ENCODE measurements at places on chromosomes 2 and 18. TPM values are rescaled to one million over a fixed set of nuclear protein-coding genes. Genes with fewer than 3 reads are reported as not detected.

The ZRANB3 gene
- 16.7 TPM for total RNA-seq

The CSRNP3 gene
- total RNA-seq = 2.3 TPM

The STARD6 gene
- not detected for total RNA-seq

The UGT1A10 gene
- not detected for total RNA-seq

The MERTK gene
- total RNA-seq = 4.8 TPM

- H3K36me3 ChIP-seq = peaks cover 44% of the 10 kb centered on the region
- no peak for DNase-seq
- H3K27ac ChIP-seq = no peak overlapping the region
These were observed 465.5 kb downstream of the DCDC2C start for GRCh38 chr2:4168834-4169233.

GRCh38 chr2:225124311-225125017 is 82.2 kb upstream of the DOCK10 start:
- H3K27me3 ChIP-seq = no peaks in the 10 kb centered on the region
- no peaks in the 10 kb centered on the region for H3K36me3 ChIP-seq
- DNase-seq = no peak

GRCh38 chr2:3461801-3462492 is 57.4 kb downstream of the ADI1 start:
- no peaks in the 10 kb centered on the region for H3K4me1 ChIP-seq
- H3K4me3 ChIP-seq = no peak overlapping the region
- H3K36me3 ChIP-seq = peaks cover 19% of the 10 kb centered on the region
- H3K27ac ChIP-seq = no peak overlapping the region
- DNase-seq = no peak

- H3K4me1 ChIP-seq = peaks cover 2% of the 10 kb centered on the region
- H3K4me3 ChIP-seq = no peak overlapping the region
- H3K36me3 ChIP-seq = no peaks in the 10 kb centered on the region
- H3K27ac ChIP-seq = no peak overlapping the region
These were observed 392.9 kb downstream of the TGIF1 start for GRCh38 chr18:3842844-3843243.

DNA sequence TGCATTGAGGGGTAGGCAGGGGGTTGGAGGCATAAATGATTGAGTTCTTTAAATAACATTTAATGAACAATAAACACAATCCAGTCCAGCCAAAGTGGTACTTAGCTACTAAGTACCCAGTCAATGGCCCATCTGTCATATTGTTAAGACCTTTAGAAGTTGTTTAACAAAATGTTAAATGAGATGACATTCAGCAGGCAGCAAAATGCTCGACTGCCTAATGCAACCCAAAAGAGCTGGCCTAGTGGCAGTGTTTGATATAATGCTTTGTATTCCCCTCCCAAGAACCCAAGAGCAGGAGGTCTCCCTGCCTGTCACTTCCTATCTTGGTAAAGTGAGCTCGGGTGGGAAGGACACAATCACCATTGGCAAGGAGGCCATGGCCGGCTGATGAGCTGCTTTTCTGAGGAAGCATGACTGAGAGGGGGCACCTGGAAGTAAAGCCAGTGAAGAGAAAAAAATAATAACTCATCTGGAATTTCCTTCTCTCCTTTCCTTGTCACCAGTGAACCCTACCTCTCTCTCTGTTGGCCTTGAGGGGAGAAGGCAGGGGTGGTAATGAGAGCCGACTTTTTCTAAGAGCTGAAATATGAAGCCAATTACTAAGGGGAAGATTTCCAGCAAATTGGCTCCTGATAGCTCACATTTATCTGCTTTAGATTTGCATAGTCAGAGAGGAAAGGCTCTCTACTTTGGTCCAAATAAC is 140.6 kb downstream of the C1D start:
- H3K27ac ChIP-seq = no peak overlapping the region
- no peak for DNase-seq
- H3K27me3 ChIP-seq = no peaks in the 10 kb centered on the region
- H3K4me3 ChIP-seq = no peak overlapping the region

GRCh38 chr18:37450434-37451132 is 115.0 kb downstream of the CELF4 start:
- no peaks in the 10 kb centered on the region for H3K36me3 ChIP-seq
- H3K27me3 ChIP-seq = no peaks in the 10 kb centered on the region
- H3K4me1 ChIP-seq = peaks cover 5% of the 10 kb centered on the region
- no peak overlapping the region for H3K27ac ChIP-seq
- peak; percentile 78 for DNase-seq

DNA sequence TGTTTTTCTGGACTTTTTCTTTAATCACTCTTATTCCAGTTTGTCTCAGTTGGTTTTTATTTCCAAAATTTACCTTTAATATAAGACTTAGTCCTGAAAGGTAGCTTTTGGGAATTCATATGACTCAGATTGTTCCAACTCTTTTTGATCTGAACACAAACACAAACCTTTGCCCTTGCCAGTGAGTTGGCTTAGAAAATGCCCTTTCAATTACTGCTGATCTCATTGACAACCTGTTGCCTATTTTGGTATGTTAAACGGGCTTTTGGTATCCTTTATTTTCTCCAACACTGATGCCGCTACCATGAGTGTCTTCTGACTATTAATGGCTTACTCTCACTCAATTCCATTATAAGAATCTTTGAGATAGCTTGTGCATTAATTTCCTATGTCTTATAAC is 143.4 kb downstream of the GULP1 start:
- no peak for DNase-seq
- H3K27me3 ChIP-seq = no peaks in the 10 kb centered on the region
- H3K4me1 ChIP-seq = peaks cover 2% of the 10 kb centered on the region
- peaks cover 8% of the 10 kb centered on the region for H3K36me3 ChIP-seq
- no peak overlapping the region for H3K27ac ChIP-seq
- no peak overlapping the region for H3K4me3 ChIP-seq

- H3K27ac ChIP-seq = no peak overlapping the region
- peaks cover 7% of the 10 kb centered on the region for H3K36me3 ChIP-seq
- H3K4me1 ChIP-seq = no peaks in the 10 kb centered on the region
- H3K27me3 ChIP-seq = no peaks in the 10 kb centered on the region
- DNase-seq = no peak
- H3K4me3 ChIP-seq = no peak overlapping the region
These were observed 856.3 kb downstream of the DSC3 start for GRCh38 chr18:30186245-30186644.

DNA sequence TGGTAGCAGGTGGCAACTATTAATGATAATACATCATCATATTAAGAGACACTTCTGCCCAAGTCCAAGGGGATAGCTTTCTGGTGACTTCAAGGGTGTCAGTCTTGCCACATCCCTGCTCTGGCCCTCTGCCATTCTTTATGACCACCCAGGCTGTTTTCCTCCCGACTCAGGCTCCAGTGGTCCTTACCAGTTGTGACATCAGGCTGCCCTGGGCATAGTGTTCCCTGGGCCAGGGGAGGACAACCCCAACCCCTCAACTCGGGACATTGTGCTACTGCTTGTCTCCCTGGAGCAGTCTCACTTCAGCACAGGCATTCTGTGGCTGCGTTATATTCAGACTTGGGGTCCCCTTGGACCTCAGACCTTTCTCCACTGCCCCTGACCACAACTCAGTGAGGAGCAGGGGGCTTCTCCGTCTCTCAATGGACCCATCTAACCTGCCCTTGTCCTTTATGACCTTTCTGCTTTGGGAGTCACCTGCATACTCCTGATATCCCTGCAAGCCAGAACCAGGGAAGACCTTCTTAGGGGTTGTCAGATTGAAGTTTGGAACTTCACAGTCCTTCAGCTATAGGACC is 12.8 kb downstream of the DNAJB2 start:
- H3K4me3 ChIP-seq = no peak overlapping the region
- no peak for DNase-seq
- no peaks in the 10 kb centered on the region for H3K36me3 ChIP-seq
- no peaks in the 10 kb centered on the region for H3K27me3 ChIP-seq
- no peaks in the 10 kb centered on the region for H3K4me1 ChIP-seq

GRCh38 chr2:74188018-74188601 is 9.4 kb upstream of the MOB1A start:
- peak overlapping the region; percentile 4 for H3K27ac ChIP-seq
- DNase-seq = peak; percentile 74
- peaks cover 10% of the 10 kb centered on the region for H3K4me1 ChIP-seq

- no peaks in the 10 kb centered on the region for H3K4me1 ChIP-seq
- H3K36me3 ChIP-seq = no peaks in the 10 kb centered on the region
- no peak for DNase-seq
- no peak overlapping the region for H3K27ac ChIP-seq
- no peaks in the 10 kb centered on the region for H3K27me3 ChIP-seq
These were observed 5.0 kb upstream of the MRPL19 start for GRCh38 chr2:75641587-75641986.

GRCh38 chr2:239245107-239245506 is 155.7 kb downstream of the HDAC4 start:
- H3K27ac ChIP-seq = no peak overlapping the region
- H3K4me1 ChIP-seq = peaks cover 3% of the 10 kb centered on the region
- no peak for DNase-seq
- H3K36me3 ChIP-seq = no peaks in the 10 kb centered on the region
- no peaks in the 10 kb centered on the region for H3K27me3 ChIP-seq

DNA sequence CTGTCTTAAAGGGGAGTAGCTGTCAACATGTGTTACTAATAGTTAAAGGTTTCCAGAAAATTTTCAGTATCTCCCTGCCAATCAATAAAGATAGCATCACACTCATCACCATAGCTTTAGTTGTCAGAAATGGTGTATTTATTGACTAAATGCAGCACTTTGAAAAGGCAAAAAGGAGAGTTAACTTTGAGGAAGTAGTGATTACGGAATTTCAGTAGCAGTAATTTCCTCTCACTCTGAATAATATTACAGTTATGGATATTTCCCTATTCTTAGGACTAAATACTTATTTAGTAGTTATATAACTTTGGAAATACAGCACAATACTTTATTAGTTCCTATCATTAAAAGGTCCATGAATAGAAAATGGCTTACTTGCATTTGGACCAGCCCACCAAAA is 250.5 kb downstream of the CAMKMT start:
- H3K4me3 ChIP-seq = no peak overlapping the region
- no peak for DNase-seq
- H3K36me3 ChIP-seq = peaks cover 5% of the 10 kb centered on the region

- no peak overlapping the region for H3K4me3 ChIP-seq
- H3K36me3 ChIP-seq = no peaks in the 10 kb centered on the region
- no peak overlapping the region for H3K27ac ChIP-seq
- no peak for DNase-seq
- peaks cover 5% of the 10 kb centered on the region for H3K4me1 ChIP-seq
- H3K27me3 ChIP-seq = no peaks in the 10 kb centered on the region
These were observed 38.2 kb downstream of the EFEMP1 start for GRCh38 chr2:55885127-55885943.

- no peaks in the 10 kb centered on the region for H3K4me1 ChIP-seq
- H3K36me3 ChIP-seq = no peaks in the 10 kb centered on the region
- no peak for DNase-seq
- no peaks in the 10 kb centered on the region for H3K27me3 ChIP-seq
These were observed 10.0 kb upstream of the LYPD6 start for GRCh38 chr2:149320362-149320761.
